ENCODE measurements at places on chromosomes 2 and 18. TPM values are rescaled to one million over a fixed set of nuclear protein-coding genes. Genes with fewer than 3 reads are reported as not detected.

Gene FAM110C
- total RNA-seq, result not detected

Gene DDX18
- total RNA-seq, result 18.5 TPM

Gene SPIRE1
- 5.8 TPM for total RNA-seq

Gene LOXHD1
- total RNA-seq, result 1.3 TPM

Gene FAM161A
- 23.9 TPM for total RNA-seq

Gene KIAA2012
- 0.18 TPM for total RNA-seq

Gene SLC38A11
- 7.2 TPM for total RNA-seq

Gene ALPP
- total RNA-seq, result not detected

Gene HNMT
- 55.1 TPM for total RNA-seq

Gene GCKR
- 33.2 TPM for total RNA-seq

Gene LHCGR
- 0.92 TPM for total RNA-seq

Gene TBR1
- not detected for total RNA-seq

Gene GPAT2
- 5.0 TPM for total RNA-seq

Gene FRZB
- total RNA-seq, result 21.6 TPM

Gene CRYBA2
- not detected for total RNA-seq

Gene LYPD1
- total RNA-seq, result not detected

Gene AKAIN1
- total RNA-seq, result not detected

Gene PCARE
- total RNA-seq, result not detected

Gene BCL2
- 31.4 TPM for total RNA-seq

Gene DSG1
- total RNA-seq, result 1.8 TPM

Gene GALNT13
- 6.2 TPM for total RNA-seq

Gene LRRTM4
- total RNA-seq, result not detected

Gene RAX
- not detected for total RNA-seq

Gene SIX3
- not detected for total RNA-seq

Gene GREB1
- total RNA-seq, result 13.9 TPM

Gene CASP8
- total RNA-seq, result 32.3 TPM

Gene ANKRD30B
- not detected for total RNA-seq

Gene KCNF1
- total RNA-seq, result not detected

Gene C2orf72
- 6.4 TPM for total RNA-seq

Gene HS6ST1
- total RNA-seq, result 20.7 TPM

Gene LIMS3
- not detected for total RNA-seq

Gene KCNG2
- 2.3 TPM for total RNA-seq

Gene FBXO41
- total RNA-seq, result 3.8 TPM

Gene DNAH7
- 0.58 TPM for total RNA-seq

Gene ATP6V1B1
- total RNA-seq, result 0.55 TPM

Gene POTEC
- not detected for total RNA-seq

Gene STPG4
- total RNA-seq, result not detected

Gene SLC16A14
- total RNA-seq, result not detected

Gene CHRNA1
- not detected for total RNA-seq

Gene CREG2
- total RNA-seq, result 0.37 TPM

Gene QPCT
- 12.5 TPM for total RNA-seq

Gene GAL3ST2
- total RNA-seq, result not detected

Gene CXCR4
- 1.2 TPM for total RNA-seq

Gene SULT1C2
- total RNA-seq, result 96.0 TPM

Gene UGT1A10
- 2.0 TPM for total RNA-seq

Gene LPIN2
- 86.8 TPM for total RNA-seq

Gene NPPC
- 2.9 TPM for total RNA-seq

Gene TLX2
- not detected for total RNA-seq

Gene CAPN14
- not detected for total RNA-seq

Gene OST4
- total RNA-seq, result 134 TPM

Gene MAL
- 9.0 TPM for total RNA-seq

Gene RAB6C
- not detected for total RNA-seq

Gene EFHD1
- 49.1 TPM for total RNA-seq

Gene DOCK10
- total RNA-seq, result 19.7 TPM

Gene PRSS56
- not detected for total RNA-seq

Gene ST8SIA3
- total RNA-seq, result not detected

Gene SLC8A1
- 96.3 TPM for total RNA-seq

Gene AMER3
- total RNA-seq, result 0.58 TPM
